PC-9 (cell line): ENCODE measurements at places on chromosomes 4 and X.

GRCh38 chrX:13721371-13721770, 13.0 kb downstream of the TRAPPC2 start:
- DNase-seq, result no peak

GRCh38 chr4:177155454-177155853, 154.2 kb upstream of the NEIL3 start:
- no peak for DNase-seq

DNA sequence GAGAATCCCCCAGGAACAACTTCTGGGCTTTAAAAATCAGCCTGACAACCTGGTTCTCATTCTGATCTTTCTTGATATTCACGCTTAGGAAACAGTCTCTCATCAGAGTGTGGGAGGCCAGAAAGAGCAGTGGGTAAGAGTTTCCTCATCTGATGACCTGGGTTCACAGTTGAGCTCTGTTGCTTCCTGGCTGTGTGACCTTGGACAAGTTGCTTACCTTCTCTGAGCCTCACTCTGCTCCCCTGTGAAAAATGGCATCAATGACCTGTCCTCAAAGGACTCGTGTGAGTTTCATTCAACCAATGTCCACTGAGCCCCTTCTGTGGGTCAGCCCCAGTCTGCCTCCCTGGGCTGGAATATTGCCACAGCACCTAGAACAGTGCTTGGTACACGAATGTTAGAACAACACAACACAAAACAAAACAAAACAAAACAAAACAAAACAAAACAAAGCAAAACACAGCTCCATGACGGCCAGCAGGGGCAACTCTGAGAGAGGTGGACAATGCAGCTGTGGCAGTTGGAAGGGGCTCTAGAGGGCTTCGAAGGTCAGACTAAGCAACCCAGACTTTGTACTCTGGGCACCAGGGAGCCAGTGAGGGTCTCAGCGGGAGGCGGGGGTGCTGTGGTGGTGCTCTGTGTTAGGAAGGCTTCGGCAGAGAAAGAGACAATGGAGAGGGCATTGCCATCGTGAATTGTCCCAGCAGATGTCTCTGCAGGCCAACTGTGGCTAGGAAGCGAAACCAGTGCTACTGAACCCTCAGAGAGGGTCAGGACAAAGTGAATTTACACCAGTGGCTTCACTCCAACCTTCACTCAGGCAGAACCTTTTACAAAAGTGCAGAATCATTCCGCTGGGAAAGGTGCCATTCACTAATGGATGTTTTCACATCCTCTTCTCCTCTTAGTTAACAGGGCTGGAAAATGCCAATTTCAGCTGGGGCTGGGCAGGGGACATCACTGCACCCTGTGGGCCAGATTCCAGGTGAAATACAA, 14.3 kb upstream of the C4orf50 start:
- no peak for DNase-seq

DNA sequence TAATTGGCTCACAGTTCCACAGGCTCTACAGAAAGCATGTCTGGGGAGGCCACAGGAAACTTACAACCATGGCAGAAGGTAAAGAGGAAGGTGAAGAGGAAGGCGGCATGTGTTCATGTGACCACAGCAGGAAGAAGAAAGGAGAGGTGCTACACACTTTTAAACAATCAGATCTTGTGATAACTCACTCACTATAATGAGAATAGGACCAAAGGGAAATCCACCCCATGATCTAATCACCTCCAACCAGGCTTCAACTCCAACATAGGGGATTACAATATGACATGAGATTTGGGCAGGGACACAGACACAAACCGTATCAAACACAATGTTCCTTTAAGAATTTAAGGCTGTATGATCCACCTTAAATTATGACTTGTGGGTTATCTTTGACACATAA, 10.5 kb upstream of the PGM2 start:
- DNase-seq, result no peak

DNA sequence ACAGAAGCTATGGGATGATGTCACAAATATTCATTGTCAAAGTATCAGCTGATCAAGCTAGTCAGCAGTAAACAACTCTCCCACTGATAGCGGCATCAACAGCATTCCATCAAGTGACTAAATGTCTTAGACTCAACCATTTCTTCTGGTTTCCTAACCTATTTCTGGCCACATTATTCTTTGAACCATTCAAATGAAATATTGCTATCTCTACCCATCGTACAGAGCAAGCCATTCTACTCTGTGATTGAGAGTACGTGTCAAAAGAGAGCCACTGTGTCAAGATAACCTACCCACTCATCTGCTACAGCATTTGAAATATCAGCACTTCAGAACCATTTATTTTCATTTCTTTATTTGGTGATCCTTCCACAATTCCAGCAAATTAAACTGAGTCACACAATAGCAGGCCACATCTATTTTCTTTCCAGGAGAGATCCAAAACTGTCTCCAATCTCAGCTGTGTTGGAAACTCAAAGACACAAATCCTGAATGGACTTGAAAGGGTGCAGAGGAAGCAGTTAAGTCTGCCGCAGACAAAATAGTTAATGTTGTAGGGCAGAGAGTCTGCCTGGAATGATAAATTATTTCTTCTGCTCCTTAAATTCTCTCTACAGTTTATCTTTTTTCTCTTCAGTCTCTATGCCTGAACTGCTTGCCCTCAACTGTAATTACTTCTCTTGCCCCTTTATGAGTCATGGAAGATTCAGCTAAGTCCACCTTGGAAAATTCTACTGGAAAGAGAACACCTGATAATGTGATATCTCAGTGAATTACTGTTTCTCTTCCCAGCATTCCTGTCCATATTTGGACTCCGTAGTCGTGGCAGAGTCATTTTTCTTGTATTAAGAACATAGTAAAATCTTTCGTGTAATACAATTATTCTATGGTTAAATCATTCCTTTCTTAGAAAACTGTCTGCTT, 364.8 kb downstream of the PDGFC start:
- DNase-seq, result no peak

DNA sequence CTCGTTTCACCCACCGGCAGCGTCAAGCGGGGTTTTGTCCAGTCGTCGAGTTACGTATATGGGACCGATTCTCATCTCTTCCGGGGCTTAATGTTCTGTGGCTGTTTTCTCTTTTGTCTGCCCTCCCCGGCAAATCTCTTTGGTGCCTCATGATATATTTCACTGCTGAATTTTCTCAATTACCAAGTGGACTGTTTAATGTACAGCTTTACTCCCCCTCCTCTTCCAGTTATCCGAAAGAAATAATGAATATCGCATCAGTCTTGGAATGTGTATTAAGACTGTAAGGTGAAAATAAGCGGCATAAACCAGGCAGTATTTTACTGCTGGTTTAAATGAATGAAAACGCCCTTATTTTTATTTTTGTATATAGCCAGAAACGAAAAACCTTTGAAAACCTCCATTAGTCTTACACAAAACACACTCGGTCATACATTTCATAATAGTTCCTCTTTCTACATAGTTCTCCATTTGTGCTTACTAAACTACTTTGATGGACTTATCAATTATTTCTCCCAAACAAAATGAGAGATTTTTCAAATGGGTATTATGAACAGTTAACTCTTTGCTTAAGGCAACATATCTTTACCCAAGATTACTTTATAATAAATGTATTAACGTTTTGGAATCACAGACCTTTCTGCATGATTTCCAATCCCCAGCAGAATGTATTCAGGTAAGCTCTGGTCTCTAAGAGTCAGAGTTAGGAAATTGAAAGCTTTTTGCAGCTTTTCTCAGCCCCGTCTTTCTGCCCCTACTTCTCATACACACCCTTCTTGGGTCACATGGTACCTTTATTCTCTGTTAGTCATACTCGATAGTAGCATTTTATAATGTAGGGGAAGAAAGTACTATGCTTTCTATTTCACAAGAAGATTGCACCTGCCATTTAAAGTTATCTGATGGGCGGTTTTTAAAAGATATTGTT, 979 bp downstream of the RP2 start:
- no peak for DNase-seq

DNA sequence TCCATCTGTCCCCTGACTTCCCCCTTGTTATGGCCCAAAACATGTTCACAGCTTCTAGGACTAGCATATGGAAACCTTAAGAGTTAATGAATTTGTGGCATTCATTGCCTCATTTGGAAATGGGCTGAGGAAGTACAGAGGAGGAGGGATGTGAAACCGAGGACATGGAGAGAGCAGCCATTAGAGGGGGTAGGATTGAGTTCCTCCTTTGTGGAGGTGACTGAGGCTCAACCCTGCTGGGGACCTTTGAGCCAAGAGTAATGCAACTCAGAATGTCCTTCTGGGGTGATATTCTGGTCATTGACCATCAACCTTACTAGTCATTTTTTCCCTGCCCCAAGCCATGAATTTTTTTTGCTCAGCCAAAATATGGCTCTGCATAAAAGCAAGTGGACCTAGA, 109.4 kb downstream of the ZNF518B start:
- no peak for DNase-seq

- DNase-seq, result no peak
These were observed 77.4 kb upstream of the BMPR1B start for GRCh38 chr4:94680176-94680862.

GRCh38 chr4:118775405-118775804, 60.5 kb downstream of the SEC24D start:
- DNase-seq, result no peak

DNA sequence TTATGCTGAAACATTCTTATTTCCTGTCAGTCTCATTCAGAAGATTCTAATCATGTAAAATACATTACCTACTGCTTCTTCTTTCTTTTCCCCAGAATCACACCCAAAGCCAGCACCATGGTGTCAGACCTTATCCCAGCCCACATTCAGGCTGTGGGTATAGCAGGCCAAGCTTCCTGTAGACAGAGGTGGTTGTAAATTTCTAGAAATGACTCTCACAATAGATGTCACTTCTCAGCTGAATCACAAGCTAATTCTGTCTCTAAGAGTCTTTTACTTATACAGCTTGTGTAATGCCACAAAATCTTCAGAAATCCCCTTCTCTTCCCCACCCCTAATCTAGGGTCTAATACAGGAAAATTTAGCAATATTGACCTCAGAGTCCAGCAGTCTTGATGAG, 239.6 kb downstream of the PARM1 start:
- DNase-seq, result no peak

- DNase-seq, result no peak
These were observed 808.3 kb downstream of the RPA4 start for GRCh38 chrX:97691901-97692455.

GRCh38 chrX:53354669-53355068, 67.8 kb downstream of the SMC1A start:
- DNase-seq, result no peak

GRCh38 chrX:44795945-44796450, 47.8 kb upstream of the DUSP21 start:
- DNase-seq, result no peak

- no peak for DNase-seq
These were observed 1.3 kb downstream of the GABRE start for GRCh38 chrX:151973060-151973661.

DNA sequence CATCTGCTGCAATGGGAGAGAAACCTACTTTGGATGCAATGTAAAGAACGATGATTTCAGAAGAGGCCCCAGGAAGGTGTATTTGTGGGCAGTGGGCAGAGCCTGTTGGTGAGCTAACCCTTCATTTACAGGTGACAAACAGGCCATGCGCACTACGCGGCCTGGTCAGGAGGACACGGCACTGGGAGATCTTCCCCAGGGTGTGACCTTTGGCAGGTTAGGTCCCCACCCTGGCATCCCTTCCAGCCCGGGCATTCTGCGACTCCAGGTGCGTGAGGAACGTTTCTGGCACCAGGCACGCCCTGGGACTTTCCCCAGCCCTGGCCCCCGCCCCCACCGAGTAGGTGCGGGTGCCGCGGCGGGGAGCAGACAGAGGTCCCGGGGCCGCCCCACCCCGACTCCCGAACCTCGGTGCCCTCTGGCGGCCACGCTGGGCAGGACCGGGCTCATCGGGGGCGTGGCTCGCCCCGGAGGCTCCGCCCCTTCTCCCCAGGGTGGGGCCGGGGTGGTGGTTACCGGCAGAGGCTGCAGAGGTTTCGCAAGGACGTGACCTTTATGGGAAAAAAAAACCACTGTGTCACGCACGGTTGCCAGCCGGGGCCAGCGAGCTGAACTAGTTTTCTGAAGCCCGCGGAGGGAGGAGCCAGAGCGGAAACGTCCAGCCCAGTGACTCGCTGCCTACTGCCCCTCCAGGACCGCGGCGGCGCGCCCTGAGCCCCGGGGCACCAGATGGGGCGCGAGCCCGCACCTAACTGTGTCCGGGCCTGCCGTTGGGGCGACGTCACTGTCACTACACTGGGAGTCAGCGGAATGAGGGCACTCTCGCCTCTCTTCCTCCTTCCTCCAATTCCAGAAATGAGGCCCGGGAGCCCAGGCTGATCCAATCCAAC, 5.0 kb upstream of the NYX start:
- DNase-seq, result peak; percentile 87

GRCh38 chrX:9108054-9108453, 74.1 kb upstream of the FAM9B start:
- DNase-seq, result no peak

- DNase-seq, result no peak
These were observed 1.3 kb upstream of the CXorf65 start for GRCh38 chrX:71107762-71108360.

DNA sequence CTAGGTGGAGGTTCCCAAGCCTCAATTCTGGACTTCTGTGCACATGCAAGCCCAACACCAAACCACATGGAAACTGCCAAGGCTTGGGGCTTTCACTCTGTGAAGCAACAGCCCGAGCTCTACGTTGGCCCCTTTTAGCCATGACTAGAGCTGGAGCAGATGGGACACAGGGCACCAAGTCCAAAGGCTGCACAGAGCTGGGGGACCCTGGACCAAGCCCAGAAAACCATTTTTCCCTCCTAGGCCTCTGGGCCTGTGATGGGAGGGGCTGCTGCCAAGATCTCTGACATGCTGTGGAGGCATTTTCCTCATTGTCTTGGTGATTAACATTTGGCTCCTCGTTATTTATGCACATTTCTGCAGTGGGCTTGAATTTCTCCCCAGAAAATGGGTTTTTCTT, 258.7 kb upstream of the ACTRT1 start:
- DNase-seq, result no peak

- DNase-seq, result no peak
These were observed 100.3 kb upstream of the PRR32 start for GRCh38 chrX:126719208-126719607.

- no peak for DNase-seq
These were observed 4.1 kb upstream of the USP11 start for GRCh38 chrX:47228550-47229270.

- DNase-seq, result no peak
These were observed 1577.0 kb upstream of the TENM3 start for GRCh38 chr4:180665994-180666824.

GRCh38 chrX:44282753-44283152, 60.7 kb downstream of the EFHC2 start:
- no peak for DNase-seq

- DNase-seq, result no peak
These were observed 55.2 kb downstream of the CLOCK start for GRCh38 chr4:55491486-55491885.

- no peak for DNase-seq
These were observed 44.3 kb downstream of the UNC5C start for GRCh38 chr4:95504501-95504900.
